Astrocyte of the spinal cord (primary cell): ENCODE measurements at places on chromosomes 13 and 19.

DNA sequence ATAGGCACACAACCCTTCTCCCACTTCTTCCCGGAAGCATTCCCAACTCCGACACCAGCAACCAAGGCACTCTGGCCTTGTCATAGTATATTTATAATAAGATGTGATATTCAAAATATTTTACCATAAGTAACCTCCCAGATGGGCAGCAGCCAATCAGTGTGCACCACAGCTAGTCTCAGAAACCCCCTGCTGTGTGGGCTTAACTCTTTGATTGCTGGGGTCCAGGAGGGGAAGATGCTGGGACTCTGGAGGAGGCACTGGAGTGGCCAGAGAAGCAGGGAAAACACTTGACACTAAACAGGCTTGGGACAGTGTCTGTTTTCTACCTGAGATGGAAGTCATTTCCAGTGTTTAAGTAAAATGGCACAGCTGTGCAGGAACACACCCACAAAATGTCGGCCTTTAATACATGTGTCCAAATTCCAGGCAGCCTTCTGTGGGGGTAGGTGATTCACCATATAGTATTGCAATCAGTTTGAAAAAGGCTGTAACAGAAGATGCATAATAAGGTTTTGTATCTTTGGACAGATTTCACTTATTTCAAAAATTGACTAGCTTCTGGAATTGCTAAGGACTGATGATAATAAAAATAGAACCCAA lies 100.7 kb downstream of the MBNL2 start:
- DNase-seq = peak; percentile 45

- peak; percentile 57 for DNase-seq
Measured at GRCh38 chr19:46529622-46530451, 34.2 kb upstream of the PNMA8B start.

GRCh38 chr19:40348961-40349507 lies 539 bp downstream of the PLD3 start:
- DNase-seq = peak; percentile 54

- DNase-seq = no peak
Measured at GRCh38 chr13:32047793-32048192, 16.2 kb downstream of the FRY start.

- no peak for DNase-seq
Measured at GRCh38 chr19:31286491-31286890, 62.7 kb downstream of the TSHZ3 start.

- no peak for DNase-seq
Measured at GRCh38 chr13:111326621-111326965, 6.2 kb downstream of the TEX29 start.

- DNase-seq = peak; percentile 35
Measured at GRCh38 chr13:74132776-74133656, 1.2 kb downstream of the KLF12 start.

GRCh38 chr13:106467427-106468122 lies 67.9 kb downstream of the EFNB2 start:
- no peak for DNase-seq

DNA sequence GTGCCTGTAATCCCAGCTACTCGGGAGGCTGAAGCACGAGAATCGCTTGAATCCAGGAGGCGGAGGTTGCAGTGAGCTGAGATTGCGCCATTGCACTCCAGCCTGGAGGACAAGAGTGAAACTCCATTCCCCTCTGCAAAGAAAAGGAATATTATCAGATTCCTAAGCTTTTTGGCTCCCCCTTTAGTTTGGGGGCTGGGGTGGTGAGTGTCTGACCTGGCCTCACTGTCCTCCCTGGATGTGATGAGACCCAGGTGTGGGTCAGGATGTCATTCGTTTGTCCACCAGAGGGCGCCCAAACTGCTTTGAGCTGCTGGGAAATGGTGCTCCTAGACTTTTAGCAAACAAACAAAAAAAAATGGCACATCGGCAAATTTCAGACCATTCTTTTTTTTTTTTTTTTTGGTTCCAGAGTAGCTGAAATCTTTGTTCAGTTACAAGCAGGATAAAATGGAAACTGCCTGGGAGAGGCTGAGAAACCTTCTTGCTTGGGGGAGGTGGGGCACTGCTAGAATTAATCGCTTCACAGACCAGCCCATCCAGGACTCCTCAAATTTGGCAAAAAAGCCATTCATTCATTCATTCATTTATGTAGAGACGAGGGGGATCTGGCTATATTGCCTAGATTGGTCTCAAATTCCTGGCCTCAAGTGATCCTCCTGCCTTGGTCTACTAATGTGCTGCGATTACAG lies 29.4 kb downstream of the SPC24 start:
- peak; percentile 56 for DNase-seq

DNA sequence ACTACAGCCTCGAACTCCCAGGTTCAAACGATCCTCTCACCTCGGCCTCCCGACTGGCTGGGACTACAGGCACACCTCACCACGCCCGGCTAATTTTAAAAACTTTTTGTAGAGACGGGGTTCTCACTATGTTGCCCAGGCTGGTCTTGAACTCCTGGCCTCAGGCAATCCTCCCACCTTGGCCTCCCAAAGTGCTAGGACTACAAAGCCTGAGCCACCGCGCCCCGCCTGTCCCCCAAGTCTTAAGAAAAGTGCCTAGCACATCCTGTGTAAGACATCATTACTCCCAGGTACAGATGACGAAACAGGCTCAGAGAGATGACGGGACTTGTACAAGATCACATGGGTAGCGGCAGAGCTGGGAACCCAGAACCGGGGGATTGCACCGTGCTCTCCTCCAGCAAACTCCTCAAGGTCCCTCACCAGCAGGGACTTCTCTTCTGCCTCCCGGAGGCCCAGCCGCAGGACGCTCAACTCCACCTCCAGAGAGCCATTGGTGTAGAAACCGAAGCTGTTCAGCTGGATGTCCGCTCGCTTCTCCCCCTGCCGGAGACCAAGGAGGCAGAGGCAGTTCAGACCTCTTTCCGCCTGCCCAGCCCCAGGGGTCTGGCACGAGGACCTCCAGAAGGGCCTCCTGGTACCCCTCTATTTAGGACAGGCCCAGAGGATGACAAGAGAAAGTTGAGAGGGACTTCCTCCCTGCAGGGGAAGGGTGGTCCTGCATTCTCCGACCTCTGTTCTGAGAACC lies 1.0 kb downstream of the GPR108 start:
- DNase-seq = peak; percentile 88

DNA sequence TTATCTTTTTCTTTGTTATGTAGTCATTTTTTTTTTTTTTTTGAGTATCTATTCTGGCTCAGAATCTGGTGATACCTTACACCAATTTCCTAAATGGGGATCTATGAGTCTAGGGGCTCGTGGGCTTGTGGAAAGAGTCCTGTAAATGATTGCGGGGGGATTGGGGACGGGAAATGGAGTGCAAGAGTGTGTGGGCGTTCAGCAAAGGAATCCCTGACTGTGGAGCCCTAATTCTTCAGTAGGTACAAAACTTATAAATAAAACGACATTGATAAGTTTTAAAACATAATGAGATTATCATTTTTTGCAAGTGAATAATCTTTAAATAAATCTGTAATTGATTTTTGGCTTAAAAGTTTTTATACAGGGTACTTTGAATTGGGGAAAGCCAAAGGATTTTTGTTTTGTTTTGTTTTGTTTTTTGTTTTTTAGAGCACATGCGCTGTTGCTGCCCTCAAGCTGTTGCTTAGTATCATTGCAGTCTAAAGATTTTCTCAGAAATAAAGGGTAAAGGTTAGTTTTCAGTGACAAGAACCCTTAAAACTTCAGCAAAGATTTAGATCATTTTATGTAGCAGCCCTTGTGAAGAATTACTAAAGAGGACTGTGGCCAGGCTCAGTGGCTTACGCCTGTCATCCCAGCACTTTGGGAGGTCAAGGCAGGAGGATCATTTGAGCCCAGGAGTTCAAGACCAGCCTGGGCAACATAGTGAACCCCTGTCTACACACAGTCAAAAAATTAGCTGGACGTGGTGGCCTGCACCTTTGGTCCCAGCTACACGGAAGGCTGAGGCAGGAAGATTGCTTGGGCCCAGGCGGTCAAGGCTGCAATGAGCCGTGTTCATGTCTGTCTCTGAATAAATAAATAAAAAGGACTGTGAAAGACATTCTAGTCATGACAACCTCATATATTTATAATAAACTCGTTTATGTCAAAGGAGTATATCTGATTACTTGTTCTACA lies 1.7 kb downstream of the ERCC5 start:
- peak; percentile 59 for DNase-seq

DNA sequence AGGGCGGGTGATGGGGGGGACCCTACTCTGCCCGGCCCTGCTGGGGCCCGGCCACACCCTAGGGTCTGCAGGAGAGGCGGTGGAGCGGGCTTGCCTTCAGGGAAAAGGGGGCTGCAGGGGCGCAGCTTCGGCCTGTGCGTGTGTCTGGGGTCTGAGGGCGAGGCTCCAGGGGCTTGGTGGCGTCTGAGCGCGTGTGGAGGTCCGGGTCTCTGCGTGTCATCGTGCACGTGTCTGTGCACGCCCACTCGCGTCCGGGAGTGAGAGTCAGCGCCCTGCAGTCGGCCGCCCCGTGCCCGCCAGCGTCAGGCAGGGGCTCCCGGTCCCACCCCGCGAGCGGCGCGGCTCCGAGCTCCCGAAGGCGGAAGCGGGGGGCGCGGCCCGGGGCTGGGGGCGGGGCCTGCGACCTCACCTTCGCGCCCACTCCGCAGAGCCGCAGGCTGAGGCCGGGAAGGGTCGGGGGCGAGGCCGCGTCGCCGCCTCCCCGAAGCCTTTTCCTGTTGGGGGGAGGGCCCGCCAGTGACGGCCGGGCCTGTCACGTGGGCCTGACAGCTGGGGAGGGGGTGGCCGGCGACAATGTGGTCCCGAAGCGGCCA lies at the start of gene ARHGAP45:
TSS of gene ARHGAP45 (plus strand) at position 420 of the 593 bp plus-strand sequence. CDS start 239 bp downstream, outside the sequence.
- DNase-seq = no peak

GRCh38 chr13:63501702-63502101 lies 2086.1 kb upstream of the PCDH20 start:
- peak; percentile 37 for DNase-seq

DNA sequence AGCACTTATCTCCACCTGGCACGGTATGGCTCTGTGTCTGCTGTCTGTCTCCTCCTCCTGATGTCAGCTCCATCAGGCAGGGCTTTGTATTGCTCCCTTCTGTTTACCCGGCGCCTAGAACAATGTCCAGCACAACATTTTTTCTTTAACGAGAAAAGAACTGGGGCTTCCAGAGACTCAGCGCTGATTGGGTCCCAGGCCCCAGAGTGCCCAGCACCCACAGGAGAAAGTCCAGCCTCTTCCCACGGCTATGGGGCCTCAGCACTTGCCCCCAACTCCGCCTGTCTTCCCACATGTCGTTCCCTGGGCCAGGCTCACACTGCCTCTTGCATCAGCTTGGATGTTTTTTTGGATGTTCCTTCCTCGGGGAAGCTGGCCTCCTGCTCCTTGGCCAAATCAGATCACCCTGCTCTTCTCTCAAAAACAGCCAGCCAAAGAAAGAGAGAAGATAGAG lies 6.9 kb downstream of the MYPOP start:
- DNase-seq = no peak

DNA sequence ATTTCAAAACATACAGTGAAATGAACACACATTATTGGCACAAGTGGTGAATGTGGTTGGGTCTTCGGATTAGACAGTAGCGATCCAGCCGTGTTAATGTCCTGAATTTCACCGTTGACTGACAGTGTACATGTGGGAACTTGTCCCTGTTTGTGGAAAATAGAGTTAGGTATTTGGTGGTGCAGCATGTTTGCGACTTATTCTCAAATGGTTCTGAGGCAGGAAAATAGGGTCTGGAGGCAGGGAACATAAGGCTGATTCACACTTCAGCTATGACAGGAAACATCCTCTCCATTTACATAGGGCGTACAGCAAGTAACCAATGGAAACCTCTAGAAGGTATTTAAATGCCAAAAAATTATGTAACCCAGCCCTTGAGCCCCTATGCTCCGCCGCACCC lies 4.2 kb downstream of the LGALS7B start:
- peak; percentile 45 for DNase-seq

DNA sequence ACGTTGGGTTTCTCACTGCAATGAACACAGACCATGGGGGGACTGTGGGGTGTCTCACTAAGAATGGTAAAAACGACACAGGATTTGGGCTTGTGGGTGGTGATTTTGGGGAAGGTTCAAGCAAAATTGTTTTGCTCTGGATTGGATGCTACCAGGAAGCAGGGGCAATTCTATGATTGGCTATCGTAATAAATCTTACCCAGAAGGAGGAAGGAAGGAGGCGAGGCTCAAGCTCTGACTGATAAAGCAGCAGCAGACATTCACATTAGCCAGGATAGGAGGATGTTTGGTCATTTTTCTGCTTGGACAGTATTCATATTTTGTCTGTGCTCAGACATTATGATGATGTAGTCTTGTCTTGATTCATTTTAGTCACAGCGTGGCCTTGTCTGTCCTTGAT lies 1.5 kb downstream of the ZNF576 start:
- DNase-seq = no peak

DNA sequence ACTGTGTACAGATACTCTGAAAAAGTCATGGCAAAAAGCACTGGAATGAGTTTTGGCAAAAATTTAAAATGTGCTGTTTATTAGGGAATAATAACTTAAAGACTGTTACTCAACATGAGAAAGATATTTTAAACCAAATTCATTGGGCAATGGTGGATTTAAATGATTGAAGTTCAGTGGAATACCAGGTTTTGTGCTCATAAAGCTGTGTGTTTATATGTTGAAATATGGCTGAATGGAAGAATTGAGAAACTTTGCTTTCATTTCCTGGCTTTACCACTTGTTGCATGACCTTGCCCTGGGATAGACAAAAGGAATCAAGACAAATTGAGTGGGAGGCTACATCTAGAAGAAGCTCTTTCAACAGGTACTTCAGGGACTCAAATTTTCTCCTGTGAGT lies 246.4 kb downstream of the GPC5 start:
- DNase-seq = no peak

DNA sequence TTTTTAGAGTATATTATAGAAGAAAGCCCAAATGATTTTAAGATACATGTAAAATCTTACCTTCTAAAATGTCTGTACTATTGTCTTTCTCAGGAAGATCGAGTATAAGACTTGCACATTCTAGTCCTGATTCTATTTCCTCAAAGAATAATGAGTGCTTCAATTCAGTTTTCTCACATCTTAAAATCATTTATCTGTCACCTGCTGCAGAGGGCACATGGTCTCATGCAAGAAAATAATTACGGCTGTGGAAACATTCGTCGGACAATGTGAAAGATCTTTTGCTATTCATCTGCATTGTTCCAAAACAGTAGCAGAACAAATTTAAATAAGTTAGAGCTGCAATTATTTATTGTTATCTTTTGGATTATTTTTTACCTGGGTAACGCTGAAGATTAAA lies 1403.5 kb downstream of the PCDH9 start:
- no peak for DNase-seq

- DNase-seq = no peak
Measured at GRCh38 chr13:99393791-99394735, 86.9 kb upstream of the GPR183 start.

- DNase-seq = peak; percentile 88
Measured at GRCh38 chr19:3458229-3459088, 21.9 kb downstream of the SMIM24 start.

GRCh38 chr19:397321-397720 lies 11.6 kb downstream of the C2CD4C start:
- DNase-seq = no peak

- no peak for DNase-seq
Measured at GRCh38 chr13:95246292-95247082, 54.8 kb downstream of the ABCC4 start.

DNA sequence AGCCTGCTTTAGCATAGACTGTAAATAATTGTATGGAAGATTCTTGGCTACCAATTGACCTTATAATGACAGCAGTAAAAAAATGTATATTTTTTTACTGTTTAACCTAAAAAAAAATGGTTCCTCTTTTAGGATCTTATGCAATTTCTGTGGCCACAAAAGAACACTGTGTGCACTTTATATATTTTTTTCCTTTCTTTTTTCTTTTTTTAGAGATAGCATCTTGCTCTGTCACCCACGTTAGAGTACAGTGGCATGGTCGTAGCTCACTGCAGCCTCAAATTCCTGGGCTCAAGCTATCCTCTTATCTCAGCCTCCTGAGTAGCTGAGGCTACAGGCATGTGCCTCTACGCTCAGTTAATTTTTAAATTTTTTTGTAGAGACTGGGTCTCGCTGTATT lies 6.1 kb downstream of the FLT3 start:
- DNase-seq = no peak
